ENCODE measurements at places on chromosomes 13 and 19.
A peak's percentile ranks its signal among the peaks of the same experiment; 100 is the strongest.

DNA sequence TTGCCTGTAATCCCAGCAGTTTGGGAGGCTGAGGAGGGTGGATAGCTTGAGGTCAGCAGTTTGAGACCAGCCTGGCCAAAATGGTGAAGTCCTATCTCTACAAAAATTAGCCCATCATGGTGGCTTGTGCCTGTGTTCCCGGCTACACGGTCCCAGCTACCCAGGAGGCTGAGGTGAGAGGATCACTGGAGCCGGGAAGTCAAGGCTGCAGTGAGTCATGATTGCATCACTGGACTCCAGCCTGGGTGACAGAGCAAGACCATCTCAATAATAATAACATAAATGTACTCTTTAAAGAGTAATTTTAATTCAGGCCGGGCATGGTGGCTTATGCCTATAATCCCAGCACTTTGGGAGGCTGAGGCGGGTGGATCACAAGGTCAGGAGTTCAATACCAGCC lies 38.7 kb downstream of the SKA3 start:
- DNase-seq, result no peak

GRCh38 chr13:41061914-41062837 lies 867 bp downstream of the WBP4 start:
- DNase-seq, result no peak

GRCh38 chr19:46023311-46023779 lies 492 bp upstream of the PGLYRP1 start:
- DNase-seq, result no peak

- no peak for DNase-seq
These were observed 92.3 kb downstream of the COL4A1 start for GRCh38 chr13:110214637-110215036.

- DNase-seq, result no peak
These were observed 475.7 kb downstream of the UQCRFS1 start for GRCh38 chr19:28737021-28737895.

DNA sequence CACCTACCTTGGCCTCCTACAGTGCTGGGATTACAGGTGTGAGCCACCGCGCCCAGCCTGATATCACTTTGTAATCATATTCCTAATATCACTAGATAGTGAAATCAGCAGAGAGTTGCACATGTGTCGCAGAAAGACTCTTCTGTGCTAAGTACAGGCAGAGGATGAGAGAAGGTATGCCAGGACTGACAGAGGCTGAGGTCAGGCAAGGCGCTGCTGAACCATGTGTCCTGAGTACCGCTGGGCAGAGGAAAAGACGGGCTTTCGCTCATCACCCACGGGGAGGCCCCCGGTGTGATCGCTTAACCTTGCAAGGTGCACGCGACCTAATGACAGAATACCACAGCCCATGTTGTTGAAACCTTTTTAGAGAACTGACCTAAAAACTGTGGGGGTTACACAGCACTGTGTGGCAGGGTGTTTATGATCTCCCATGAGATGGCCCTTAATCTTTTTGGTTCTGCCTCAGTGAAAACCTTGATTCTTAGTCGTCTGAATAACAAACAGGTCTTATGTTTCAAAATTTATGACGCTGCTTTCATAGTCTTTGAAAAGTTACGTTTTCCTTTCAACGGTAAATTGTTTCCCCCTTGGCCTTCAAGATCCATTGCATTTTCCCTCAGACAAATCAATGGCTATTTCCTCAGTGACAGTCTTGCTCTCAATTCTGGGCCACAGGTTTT lies 12.2 kb downstream of the GJA3 start:
- no peak for DNase-seq

GRCh38 chr13:72643311-72643989 lies 84.0 kb downstream of the MZT1 start:
- peak; percentile 29 for DNase-seq

- DNase-seq, result no peak
These were observed 50.9 kb downstream of the IRS2 start for GRCh38 chr13:109735436-109735966.

DNA sequence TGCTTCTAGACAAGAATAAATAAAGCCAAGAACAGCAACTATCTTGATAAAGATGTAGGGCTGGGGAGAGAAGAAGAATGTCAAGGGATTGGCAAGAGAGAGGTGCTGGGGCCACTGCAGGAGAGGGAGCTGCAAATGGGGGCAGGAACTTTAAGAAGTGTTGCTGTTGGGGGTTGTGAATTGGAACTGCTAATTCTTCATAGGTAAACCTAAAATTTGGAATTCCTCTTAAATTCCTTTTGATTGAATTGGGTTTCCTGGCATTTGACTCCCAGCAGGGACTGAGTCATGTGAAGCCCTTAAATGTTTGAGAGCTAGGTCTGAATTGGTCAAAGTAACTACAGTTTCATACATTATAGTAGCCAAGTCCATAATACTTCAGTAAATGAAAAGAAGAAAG lies 305.6 kb upstream of the TMTC4 start:
- no peak for DNase-seq

DNA sequence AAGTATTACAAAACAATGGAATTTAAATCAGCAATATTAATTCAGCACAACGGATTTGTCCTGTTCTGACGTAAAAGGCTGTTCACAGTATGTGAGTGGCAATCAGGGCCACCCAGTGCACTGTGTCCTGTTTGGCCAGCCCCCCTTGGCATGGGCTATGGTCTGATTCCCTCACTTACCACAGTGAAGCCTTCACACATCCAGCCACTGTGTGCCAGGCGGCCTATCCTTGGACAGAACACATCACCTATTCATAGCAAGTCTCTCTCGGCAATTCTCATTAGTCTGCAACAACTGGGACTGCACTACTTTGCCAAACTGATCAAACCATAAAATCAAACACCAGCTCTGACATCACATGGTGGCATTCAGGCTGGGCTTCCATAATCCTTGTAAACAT lies 221.5 kb upstream of the TSHZ3 start:
- DNase-seq, result no peak

DNA sequence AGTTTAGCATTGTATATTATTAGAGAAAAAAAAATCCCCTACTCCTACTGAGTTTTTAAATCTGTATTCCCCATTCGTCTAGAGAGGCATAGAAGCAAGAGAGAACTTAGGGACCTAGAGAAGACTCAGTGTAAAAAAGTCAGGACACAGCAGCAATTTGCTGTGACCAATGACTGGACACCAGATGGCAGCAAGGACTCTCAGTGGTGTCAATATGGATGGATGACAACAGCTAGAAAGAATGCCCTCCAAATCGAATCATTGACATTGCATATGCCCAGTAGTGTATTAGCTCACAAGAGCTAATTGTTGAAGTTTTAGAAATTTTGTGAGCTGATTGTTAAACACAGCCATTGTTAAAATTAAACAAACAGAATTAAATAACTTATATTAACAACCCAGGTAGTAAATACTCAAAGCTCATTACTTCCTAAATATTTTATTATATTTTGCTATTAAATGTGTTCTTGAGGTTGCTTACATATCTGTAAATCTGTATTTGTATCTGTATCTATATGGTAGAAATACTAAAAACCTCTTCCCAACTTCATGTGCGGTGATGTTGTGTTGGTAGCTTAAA lies 43.9 kb downstream of the SIAH3 start:
- DNase-seq, result no peak

DNA sequence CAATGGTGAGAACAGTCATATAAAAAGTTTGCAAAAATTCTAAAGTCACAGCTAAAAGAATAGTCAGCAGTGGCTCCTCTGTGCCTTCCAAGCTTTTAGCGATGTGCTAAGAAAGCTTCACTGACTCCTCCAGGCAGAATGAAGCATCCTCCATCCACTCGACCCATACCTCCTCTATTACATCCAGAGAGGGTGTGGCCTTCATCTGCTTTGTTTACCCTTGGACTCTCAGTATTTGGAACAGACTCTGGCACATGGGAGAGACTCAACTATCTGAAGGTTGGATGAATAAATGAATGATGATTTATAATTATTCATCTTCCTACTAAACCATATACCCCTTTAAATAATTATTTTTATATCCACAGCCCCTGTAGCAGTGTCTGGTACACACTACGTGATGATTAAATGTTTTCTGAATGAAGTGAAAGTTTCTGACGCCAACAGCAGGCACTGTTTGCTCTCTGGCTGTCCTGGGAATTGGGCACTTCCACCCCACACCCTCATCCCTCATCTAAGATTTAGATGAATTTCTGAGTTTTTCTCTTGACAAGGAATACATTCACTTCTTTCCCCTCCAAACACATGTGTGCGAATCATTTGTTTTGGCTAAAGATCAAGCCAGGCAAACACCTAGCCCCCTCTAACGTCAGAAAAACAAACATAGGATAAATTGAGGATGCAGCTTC lies 93.9 kb downstream of the NUFIP1 start:
- no peak for DNase-seq

DNA sequence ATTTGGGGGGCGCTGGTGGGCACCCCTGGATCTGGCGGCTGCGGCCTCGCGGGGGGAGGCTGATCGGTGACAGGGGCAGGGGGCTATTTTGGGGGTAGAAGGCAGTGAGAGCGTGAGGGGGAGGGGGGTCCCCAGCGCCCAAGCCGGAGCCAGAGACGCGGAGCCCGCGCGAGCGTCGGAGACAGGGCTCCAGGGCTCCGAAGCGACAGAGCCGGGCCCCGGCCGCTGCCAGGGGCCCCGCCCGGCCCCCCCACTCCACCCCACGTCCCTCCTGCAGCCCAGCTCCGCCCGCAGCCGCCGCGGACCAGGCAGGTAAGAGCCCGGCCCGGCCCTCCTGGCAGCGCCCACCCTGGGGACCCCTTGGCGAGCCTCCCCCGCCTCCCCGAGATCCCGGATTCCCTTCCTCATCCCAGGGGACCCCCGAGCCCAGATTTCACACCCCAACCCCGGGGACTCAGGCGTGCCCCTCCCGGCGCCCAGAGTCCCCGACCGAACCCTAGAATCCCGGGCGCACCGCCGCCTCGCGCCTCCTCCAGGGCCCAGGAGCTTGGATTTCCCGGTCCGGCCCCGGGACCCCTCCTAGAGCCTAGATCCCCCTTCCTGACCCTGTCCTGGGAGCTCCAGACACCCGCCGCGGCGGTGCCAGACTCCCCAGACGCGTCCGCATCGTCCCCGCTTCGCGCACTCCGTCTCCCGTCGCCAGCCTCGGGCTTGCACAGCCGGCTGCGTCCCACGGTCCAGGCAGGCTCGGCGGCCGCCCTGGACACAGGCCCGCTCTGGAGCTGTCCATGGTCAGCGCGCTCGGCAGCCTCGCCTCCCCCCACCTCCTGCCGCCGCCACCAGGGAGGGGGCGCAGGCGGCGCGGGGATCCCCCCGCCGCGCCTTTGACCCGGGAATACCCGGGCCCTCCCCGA lies at the start of gene PPFIA3:
Gene PPFIA3, plus strand, starts transcription at position 134 of the 914 bp plus-strand sequence. CDS start 8,330 bp downstream, outside the sequence.
- no peak for DNase-seq

- no peak for DNase-seq
These were observed 1697.9 kb downstream of the PCDH9 start for GRCh38 chr13:65532231-65532630.

DNA sequence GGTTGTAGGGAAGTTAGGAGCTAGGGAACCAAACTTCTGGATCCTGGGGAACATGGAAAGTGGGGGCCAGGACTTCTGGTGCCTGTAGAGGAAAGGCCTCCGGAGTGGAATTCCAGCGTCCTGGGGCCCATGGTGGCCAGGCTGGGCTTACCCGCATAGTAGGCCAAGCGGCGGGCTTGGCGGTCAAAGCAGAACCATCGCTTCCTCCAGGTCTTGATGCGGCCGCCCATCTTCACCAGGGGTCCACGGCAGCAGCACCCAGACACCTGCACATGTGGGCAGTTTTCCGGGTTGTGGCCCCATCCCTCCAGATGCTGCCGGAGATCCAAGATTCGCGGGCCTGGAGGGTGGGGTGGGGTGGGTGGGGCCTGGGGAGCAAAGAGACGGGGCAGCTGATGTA lies 13.8 kb upstream of the LYPD3 start:
- no peak for DNase-seq

DNA sequence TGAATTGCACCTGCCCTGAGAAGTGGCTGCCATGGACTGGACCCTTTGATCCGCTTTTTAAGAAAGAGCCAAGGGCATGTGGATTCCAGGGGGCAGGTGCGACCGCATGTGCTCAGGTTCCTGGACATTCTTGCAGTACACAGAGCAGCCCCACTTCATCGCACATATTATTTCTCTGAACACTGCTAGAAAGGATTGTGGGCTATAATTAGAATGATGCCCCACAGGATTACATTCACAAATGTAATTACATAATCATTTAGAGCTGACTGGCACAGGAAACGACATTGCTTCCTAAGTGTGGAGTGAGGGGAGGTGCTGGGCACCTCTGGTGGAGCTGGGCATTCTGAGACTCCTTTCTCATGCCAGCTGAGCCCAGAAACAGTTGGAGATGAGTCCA lies 37.5 kb upstream of the VSTM2B start:
- DNase-seq, result no peak

- no peak for DNase-seq
These were observed 1.1 kb downstream of the LNX2 start for GRCh38 chr13:27619093-27619727.

DNA sequence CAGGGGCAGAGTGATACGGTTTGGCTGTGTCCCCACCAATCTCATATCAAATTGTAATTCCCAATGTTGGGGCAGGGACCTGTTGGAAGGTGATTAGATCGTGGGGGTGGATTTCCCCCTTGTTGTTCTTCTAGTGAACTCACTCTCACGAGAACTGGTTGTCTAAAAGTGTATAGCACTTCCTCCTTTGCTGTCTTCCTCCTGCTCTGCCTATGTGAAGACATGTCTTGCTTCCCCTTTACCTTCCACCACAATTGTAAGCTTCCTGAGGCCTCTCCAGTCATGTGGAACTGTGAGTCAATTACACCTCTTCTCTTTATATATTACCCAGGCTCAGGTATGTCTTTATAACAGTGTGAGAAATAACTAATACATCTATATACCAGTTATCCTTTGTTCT lies 706.4 kb upstream of the KLHL1 start:
- DNase-seq, result no peak

- DNase-seq, result no peak
These were observed 45.4 kb downstream of the WDFY2 start for GRCh38 chr13:51629491-51630287.

DNA sequence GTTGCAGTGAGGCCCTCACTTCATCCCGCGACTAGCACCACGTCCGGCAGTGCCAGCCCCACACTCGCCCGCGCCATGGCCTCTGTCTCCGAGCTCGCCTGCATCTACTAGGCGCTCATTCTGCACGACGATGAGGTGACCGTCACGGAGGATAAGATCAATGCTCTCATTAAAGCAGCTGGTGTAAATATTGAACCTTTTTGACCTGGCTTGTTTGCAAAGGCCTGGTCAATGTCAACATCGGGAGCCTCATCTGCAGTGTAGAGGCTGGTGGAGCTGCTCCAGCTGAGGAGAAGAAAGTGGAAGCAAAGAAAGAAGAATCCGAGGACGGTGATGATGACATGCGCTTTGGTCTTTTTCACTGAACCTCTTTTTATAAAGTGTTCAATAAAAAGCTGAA lies 48.6 kb downstream of the NLRP12 start:
- no peak for DNase-seq
